Activated CD4-positive, alpha-beta T cell treated with anti-CD3 and anti-CD28 coated beads, Interleukin-2, amount 10 ng/mL, durations not matched to agents 7 days and 5 days (primary cell): ENCODE measurements at places on chromosomes 5 and 9. TPM values are rescaled to one million over a fixed set of nuclear protein-coding genes. Genes with fewer than 3 reads are reported as not detected.

IL17B gene
- not detected for total RNA-seq

CTXN3 gene
- total RNA-seq: not detected

PCDHGA5 gene
- 0.05 TPM for total RNA-seq

ZDHHC11B gene
- total RNA-seq: 0.35 TPM

DMXL1 gene
- total RNA-seq: 28.4 TPM

- H3K27ac ChIP-seq: no peak overlapping the region
- H3K4me1 ChIP-seq: no peaks in the 10 kb centered on the region
- no peak for DNase-seq
- H3K4me3 ChIP-seq: no peak overlapping the region
- no peaks in the 10 kb centered on the region for H3K36me3 ChIP-seq
- no peaks in the 10 kb centered on the region for H3K27me3 ChIP-seq
These were observed 186.0 kb downstream of the PAX5 start for GRCh38 chr9:36847781-36848673.

DNA sequence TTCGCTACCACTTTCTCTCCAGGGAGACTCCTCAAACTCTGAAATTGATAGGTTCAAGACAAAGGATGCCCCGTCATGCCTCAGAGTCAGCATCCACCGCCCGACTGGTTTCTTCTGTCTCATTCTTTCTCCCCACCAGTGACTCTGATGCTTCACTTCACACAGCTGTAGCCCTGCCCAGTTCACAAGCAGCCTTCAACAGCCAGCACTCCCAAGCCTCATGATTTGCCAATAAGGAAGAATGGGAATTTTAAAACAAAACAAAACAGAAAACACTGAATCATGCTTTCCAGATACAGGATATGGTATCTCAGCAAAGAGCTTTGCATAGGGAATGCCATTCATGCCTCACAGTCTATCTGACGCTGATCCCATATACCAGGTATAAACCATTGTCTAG lies 371.2 kb upstream of the RORB start:
- H3K4me3 ChIP-seq: no peak overlapping the region
- no peak overlapping the region for H3K27ac ChIP-seq
- H3K36me3 ChIP-seq: no peaks in the 10 kb centered on the region
- H3K27me3 ChIP-seq: no peaks in the 10 kb centered on the region
- no peaks in the 10 kb centered on the region for H3K4me1 ChIP-seq

DNA sequence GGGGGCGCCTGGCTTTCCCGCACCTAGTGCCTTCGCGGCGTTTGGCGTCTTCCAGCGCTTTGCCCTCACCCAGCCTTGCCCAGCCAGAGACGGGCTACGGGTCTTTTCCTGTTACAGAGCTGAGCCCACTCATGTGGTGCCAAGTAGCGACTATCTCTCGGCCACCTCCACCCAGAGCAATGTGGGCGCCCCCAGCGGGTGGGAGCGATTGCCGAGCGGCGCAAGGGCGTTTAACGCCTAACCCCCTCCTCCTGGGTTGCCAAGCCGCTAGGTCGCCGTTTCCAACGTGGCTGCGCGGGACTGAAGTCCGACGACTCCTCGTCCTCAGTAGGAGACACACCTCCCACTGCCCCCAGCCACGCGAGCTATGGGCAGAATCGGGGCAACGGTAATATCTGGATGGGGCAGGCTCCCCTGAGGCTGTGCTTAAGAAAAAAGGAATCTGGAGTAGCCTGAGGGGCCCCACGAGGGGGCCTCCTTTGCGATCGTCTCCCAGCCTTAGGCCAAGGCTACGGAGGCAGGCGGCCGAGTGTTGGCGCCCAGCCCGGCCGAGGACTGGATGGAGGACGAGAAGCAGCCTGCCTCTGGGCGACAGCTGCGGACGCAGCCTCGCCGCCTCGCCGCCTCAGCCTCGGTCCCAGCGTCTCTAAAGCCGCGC lies 5.8 kb downstream of the TLX3 start:
- peaks cover 79% of the 10 kb centered on the region for H3K27me3 ChIP-seq
- H3K4me3 ChIP-seq: no peak overlapping the region
- H3K4me1 ChIP-seq: peaks cover 19% of the 10 kb centered on the region
- DNase-seq: no peak
- no peak overlapping the region for H3K27ac ChIP-seq

DNA sequence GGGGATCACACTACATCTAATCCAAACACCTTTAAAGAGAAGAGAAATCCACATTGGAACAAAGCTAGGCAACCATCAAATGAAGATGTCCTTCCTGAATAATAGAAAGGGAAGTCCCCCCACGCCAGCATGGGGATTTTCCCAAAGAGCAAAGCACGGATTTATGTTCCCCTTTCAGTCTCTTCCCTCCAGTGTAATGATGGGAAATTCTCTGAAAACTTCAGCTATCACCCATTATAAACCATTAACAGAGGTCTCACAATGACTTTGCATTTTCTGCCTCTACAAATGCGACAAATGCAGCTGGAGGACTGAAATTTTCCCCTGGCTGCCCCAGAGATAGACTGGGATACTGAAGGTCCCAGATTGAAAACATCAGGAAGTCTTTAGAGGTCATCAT lies 368.7 kb downstream of the EFNA5 start:
- H3K4me1 ChIP-seq: peaks cover 2% of the 10 kb centered on the region
- H3K36me3 ChIP-seq: no peaks in the 10 kb centered on the region
- DNase-seq: no peak
- H3K27ac ChIP-seq: no peak overlapping the region
- no peak overlapping the region for H3K4me3 ChIP-seq
- peaks cover 10% of the 10 kb centered on the region for H3K27me3 ChIP-seq

DNA sequence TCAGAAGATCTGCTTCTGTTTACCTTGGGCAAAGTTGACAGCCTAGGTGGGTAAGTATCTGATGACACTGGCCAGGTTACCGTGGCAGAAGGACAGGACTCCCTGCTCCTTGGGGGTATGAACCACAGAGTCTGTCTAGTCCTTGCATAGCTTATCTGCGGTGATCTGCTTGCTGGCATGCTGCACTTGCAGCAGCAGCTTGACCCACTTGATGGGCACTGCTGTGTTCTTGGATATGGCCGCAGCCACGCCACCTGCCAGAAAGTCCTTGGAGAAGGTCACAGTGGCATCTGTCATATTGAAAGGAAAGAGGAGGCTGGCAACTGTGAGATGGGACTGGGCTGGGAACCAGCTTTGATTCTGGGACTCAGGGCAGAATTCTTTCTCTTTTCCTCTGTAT lies 35.9 kb upstream of the POC5 start:
- no peak for DNase-seq
- no peak overlapping the region for H3K4me3 ChIP-seq
- H3K4me1 ChIP-seq: no peaks in the 10 kb centered on the region
- no peaks in the 10 kb centered on the region for H3K36me3 ChIP-seq
- H3K27me3 ChIP-seq: peaks cover 30% of the 10 kb centered on the region

DNA sequence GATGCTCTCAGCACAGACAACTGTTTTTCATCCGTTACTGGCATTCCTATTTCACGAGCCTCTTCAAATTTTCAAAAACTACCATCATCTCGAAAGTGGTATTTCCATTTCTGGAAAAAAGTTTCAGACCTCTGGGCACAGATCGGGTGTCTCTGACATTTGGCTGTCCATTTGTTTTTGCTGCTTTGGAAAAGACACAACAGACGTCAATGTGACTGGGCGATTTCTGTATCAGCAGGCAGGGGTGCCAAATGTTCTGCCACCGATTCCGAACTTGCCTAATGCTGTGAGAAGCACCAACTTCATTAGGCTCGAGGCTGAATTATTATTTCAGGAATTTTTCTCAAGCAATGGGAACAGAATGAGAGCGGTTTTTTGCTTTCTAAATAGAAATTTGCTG lies 105.6 kb downstream of the ARSB start:
- H3K27me3 ChIP-seq: no peaks in the 10 kb centered on the region
- H3K4me3 ChIP-seq: no peak overlapping the region
- no peak for DNase-seq

DNA sequence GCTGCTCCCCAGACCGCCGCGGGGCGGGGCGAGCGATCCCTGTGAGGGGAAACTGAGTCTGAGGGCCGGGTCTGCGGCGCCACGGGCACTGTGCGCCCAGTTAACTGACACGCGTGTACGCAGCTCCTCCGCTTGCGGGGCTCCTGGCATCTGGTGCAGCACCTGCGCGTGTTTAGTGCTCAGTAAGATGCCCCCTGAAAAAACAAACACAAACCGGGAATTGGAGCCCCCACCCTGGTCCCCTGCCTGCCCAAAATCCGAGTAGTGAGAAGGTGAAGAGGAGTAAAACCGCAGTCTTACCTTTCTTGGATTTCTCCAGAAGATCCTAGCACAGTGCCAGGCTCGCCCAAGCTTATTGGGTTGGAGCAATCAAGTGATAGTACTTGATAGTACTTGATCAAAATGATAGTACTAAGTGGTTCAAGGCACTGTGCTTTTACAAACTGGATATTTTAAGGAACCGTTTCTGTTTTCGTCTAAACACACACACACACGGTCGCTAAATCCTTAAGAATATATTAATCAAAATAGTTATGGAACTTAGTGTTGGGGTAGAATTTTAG lies 2.7 kb upstream of the TRAF1 start:
- H3K4me3 ChIP-seq: peak overlapping the region; percentile 70
- peaks cover 32% of the 10 kb centered on the region for H3K36me3 ChIP-seq
- no peaks in the 10 kb centered on the region for H3K27me3 ChIP-seq
- DNase-seq: no peak
- peak overlapping the region; percentile 93 for H3K27ac ChIP-seq
- peaks cover 82% of the 10 kb centered on the region for H3K4me1 ChIP-seq

GRCh38 chr5:73596705-73597328 lies 29.2 kb upstream of the ARHGEF28 start:
- no peaks in the 10 kb centered on the region for H3K4me1 ChIP-seq
- H3K36me3 ChIP-seq: no peaks in the 10 kb centered on the region
- H3K4me3 ChIP-seq: no peak overlapping the region
- peak; percentile 36 for DNase-seq
- peaks cover 6% of the 10 kb centered on the region for H3K27me3 ChIP-seq

DNA sequence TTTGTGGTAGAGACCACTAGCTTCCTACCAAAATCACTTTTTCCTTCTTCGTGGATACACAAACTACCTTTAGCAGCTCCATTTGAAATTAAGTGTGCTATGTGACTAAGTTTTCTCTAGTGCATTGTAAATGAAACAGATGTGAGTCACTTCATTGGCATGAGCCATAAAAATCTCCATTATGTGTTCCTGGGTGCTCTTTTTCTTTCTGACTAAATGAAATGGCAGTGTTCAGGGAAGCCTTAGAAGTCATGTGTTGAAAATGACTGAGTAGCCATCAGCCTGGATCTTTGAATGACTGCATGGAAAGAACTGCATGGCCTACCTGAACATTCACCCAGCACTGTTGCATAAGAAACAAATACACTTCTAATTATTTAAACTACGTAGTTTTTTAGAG lies 107.9 kb downstream of the NDUFAF2 start:
- no peak overlapping the region for H3K4me3 ChIP-seq
- H3K27ac ChIP-seq: no peak overlapping the region
- no peaks in the 10 kb centered on the region for H3K4me1 ChIP-seq
- H3K27me3 ChIP-seq: no peaks in the 10 kb centered on the region

GRCh38 chr9:83936523-83936922 lies 15.3 kb upstream of the KIF27 start:
- no peak for DNase-seq
- H3K27me3 ChIP-seq: no peaks in the 10 kb centered on the region
- H3K36me3 ChIP-seq: peaks cover 6% of the 10 kb centered on the region
- peaks cover 9% of the 10 kb centered on the region for H3K4me1 ChIP-seq

GRCh38 chr5:25286319-25286718 lies 641.5 kb upstream of the CDH10 start:
- no peak for DNase-seq
- no peak overlapping the region for H3K27ac ChIP-seq
- no peak overlapping the region for H3K4me3 ChIP-seq
- H3K36me3 ChIP-seq: no peaks in the 10 kb centered on the region
- no peaks in the 10 kb centered on the region for H3K4me1 ChIP-seq

DNA sequence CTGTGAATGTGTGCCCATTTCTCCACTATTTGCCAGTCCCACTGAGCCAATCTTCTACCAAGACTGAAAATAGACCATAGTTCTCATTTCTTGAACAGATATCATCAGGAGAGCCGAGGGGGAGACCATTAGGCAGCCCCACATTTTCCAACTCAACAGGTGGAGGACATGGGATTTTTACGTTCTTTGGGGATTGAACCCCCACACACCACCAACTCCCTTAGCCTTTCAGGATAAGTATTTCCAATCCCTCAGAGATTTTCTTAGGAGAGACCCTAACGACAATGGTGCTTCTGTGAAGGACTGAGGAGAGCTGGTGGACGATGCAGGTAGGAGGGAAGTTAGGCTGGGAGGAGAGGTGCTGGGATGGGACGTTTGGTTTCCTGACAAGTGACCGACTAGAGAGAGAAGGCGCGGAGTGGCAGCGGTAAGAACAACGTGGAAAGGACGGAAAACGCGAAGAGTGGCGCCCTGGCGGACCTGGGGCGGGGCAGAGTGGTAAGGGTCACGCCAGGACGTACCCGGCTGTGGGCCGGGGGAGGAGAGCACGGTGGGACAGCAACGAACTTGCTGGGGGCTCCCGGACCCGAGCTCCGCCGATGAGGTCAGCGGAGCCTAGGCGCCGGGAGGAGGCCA lies 681 bp upstream of the CHSY3 start:
- peaks cover 2% of the 10 kb centered on the region for H3K36me3 ChIP-seq
- DNase-seq: no peak
- H3K4me3 ChIP-seq: peak overlapping the region; percentile 80
- peaks cover 14% of the 10 kb centered on the region for H3K4me1 ChIP-seq

GRCh38 chr5:166031926-166032325 lies 2259.5 kb upstream of the WWC1 start:
- no peak for DNase-seq
- no peaks in the 10 kb centered on the region for H3K4me1 ChIP-seq
- H3K27ac ChIP-seq: no peak overlapping the region
- no peak overlapping the region for H3K4me3 ChIP-seq
- H3K36me3 ChIP-seq: no peaks in the 10 kb centered on the region

DNA sequence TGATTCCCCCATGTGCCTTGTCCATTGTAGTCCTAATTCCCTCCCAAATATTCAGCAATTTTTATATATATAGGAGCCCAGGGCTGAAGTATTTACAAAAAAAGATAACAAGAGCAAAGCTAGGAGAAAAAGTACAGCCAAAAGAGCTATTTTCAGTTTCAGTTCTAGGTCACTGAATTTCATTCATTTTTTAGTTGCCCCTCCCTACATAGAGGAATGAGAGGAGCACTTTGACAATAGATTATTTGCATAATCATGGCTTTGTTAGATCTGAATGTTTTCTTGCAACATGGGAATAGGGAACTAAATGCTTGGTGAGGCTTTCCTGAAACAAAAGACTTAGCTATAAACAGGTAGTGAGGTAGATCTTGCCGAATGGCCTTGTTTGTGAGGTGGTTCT lies 15.3 kb upstream of the F2RL2 start:
- peak overlapping the region; percentile 65 for H3K27ac ChIP-seq
- no peak for DNase-seq
- H3K27me3 ChIP-seq: no peaks in the 10 kb centered on the region
- no peak overlapping the region for H3K4me3 ChIP-seq

- no peak for DNase-seq
- no peak overlapping the region for H3K4me3 ChIP-seq
- H3K36me3 ChIP-seq: no peaks in the 10 kb centered on the region
- peaks cover 11% of the 10 kb centered on the region for H3K4me1 ChIP-seq
- H3K27me3 ChIP-seq: peaks cover 3% of the 10 kb centered on the region
These were observed 22.5 kb downstream of the CCDC152 start for GRCh38 chr5:42779083-42779482.

GRCh38 chr9:751137-752051 lies 90.1 kb upstream of the DMRT1 start:
- DNase-seq: no peak
- H3K36me3 ChIP-seq: no peaks in the 10 kb centered on the region
- H3K4me1 ChIP-seq: peaks cover 75% of the 10 kb centered on the region
- peaks cover 6% of the 10 kb centered on the region for H3K27me3 ChIP-seq
